ENCODE measurements at places on chromosomes 5 and 9.

GRCh38 chr5:42943931-42944631, 96.0 kb downstream of the ANXA2R start:
- no peak for DNase-seq

DNA sequence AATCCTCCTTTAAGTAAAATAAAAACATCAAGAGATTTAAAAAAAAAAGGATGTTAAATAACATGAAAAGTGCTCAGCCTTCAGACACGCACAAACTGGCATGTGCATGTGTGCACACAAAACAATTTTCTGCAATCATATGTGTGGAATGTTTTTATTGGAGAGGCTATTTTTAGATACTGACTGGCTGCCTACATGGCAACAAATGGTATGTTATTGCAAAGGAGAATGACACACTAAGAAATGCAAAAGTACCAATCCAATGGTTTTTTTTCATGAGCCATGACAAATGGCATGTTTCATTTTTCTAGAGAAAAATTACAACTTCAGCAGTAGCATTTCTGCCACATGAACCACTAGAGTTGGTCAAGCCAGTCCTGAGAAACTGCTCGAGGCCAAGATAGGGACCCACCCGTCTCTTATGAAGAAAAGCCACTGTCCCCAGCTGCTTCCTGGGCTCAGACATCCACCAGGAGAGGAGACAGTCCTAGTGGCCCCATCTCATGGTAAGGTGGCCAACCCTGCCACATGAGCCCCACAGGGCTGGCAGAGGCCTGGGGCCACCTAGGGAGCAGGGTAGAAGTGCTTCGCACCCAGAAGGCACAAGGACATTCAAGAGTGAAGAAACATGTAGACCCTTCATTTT, 116.4 kb downstream of the MYO10 start:
- DNase-seq: no peak

DNA sequence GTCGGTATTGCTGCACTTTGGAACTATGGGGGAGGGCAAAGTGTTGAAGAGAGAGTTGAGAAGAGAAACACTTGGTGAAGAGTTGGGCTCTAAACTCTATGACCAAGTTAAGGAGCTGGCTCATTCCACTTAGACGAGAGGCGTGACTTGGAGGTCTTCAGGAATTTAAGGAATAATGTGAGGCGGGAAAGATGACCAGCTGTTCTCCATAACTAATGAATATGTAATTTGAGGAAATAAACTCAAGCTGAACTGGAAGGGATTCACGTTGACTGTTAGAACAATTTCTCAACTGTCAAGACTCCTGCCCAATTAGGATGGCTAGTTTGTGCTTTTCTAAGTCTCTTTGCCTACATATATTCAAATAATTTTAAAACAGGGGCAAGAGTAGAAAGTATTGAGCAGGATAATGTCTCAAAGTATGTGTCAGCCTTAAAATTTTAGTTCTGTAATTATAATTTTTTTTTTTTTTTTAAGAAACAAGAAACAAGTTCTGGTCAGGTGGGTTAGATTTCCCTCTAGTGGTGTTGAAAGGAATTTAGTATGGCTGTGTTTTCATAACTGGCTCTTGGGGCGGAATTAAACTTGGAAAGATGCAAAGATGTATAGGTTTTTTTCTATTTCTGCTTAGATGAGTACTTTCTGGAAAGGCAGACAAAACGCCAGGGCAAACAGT, 33.4 kb downstream of the TMEM252 start:
- no peak for DNase-seq

DNA sequence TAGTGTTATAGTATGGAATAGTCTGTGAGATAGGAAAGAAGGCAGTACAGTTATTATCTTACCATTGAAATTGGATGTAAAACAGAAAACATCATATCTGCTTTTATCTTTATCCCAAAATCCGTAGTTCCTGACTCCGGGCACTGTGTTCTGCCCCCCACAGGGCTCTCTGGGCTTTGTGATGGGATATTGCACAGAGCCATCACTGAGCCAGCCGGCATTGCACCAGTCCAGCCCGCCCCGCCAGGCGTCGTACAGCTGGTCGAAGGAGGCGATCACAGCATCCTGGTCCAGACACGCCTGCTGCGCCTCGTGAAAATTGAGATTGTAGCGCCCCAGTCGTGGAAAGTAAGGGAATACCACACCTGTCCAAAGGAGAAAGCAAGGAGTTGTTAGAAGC, 76.4 kb downstream of the HAPLN1 start:
- no peak for DNase-seq

GRCh38 chr9:78130004-78130403, 98.4 kb upstream of the GNAQ start:
- no peak for DNase-seq

GRCh38 chr5:121027636-121028035, 563.5 kb downstream of the PRR16 start:
- DNase-seq: no peak

DNA sequence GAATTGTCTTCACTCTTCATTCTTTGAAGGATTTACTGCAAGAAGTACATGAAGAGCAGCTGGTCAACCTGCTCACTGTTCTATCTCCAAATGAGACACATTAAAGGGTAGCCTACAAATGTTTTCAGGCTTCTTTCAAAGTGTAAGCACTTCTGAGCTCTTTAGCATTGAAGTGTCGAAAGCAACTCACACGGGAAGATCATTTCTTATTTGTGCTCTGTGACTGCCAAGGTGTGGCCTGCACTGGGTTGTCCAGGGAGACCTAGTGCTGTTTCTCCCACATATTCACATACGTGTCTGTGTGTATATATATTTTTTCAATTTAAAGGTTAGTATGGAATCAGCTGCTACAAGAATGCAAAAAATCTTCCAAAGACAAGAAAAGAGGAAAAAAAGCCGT, 37.6 kb downstream of the FXN start:
- no peak for DNase-seq

GRCh38 chr9:121289026-121289771, 21.2 kb downstream of the GSN start:
- no peak for DNase-seq

- peak; percentile 43 for DNase-seq
Observed at GRCh38 chr9:136512651-136513071, 29.8 kb upstream of the SEC16A start.

- DNase-seq: no peak
Observed at GRCh38 chr9:105114318-105114717, 130.1 kb upstream of the SLC44A1 start.

DNA sequence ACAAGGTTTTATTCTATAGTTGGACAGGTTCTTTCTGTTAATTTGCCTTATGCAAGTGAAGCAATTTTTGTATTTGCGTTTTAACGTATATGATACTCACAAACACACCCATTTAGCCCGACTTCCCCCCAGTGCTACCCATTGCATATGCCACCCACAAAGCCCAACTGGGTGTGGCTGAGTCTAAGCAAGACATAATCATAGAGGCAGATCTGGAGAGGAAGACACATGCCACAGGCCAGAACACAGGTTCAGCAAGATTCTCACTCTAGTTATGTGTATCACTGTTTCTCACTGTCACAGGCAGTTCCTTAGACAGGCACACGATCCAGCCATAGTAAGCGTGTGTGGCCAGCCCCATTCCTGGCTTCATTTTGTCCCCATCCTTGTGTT, 29.0 kb upstream of the PUM3 start:
- DNase-seq: peak; percentile 4

GRCh38 chr9:13369431-13369830, 89.9 kb upstream of the MPDZ start:
- no peak for DNase-seq

DNA sequence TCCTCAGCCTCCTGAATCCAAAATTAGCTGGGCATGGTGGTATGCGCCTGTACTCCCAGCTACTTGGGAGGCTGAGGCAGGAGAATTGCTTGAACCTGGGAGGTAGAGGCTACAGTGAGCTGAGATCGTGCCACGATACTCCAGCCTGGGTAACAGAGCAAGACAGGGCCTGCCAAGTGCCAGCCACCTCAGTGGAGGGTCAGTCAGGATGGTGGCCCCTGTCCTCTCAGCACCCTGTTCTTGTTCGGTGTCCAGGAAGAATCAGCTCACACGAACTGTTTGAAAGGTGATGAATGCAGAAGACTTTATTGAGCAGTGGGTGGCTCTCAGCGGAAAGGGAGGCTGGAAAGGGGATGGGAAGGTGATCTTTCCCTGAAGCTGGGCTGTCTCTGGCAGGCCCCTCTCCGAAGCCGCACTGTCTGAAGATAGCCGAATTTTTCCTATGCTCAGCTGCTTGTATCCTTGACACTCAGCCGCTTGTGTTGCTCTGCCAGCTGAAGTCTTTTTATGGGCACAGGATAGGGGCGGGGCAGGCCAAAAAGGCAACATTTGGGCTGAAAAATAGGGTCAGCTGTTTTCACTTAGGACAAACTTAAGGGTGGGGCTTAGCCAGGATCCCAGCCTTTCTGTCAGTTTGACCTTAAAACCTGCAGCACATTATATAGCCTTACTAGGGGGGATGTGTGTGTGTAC, 50.9 kb downstream of the UBE2R2 start:
- DNase-seq: no peak

GRCh38 chr5:123610209-123610608, 98.2 kb downstream of the CSNK1G3 start:
- DNase-seq: no peak

GRCh38 chr5:42991404-42992087, 48.6 kb downstream of the ANXA2R start:
- peak; percentile 12 for DNase-seq

GRCh38 chr9:109471475-109472393, 26.4 kb downstream of the PTPN3 start:
- DNase-seq: no peak

DNA sequence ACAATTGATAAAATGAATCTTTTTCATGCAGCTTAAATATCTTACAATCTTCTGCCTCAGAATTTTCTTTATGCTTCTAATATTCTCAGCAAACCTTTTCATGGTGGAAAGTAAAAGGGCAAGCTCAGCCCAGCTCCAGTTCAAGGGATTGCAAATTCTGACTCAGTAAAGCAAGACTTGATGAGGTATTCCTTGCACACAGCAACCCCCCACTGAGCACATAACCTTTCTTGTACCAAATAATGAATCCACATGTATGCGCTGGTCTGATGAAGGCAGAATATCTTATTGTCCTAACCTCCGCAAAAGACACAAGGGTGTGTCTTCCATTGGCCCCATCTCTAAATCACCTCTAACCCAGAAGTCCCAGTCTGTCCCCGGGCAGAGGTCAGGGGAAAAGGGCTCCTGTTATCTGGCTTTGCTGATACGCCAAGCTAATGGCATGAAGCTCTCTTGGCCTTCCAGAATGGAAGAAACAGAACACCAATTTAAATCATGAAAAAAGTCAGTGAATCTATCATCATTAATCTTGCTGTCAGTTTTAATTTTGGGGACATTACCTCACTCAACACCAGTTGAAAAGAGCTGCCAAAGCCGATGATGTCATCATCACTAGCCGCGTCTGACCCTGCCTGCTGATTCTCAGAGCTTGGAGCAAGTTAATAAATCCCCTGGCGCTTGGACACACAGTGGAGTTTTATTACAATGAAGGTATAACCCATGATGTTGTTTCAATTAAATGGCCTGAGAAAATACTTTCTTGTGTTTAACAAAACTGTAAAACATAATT, 592.5 kb upstream of the CLINT1 start:
- DNase-seq: no peak

- no peak for DNase-seq
Observed at GRCh38 chr5:35313291-35313690, 83.0 kb upstream of the PRLR start.

GRCh38 chr9:71608825-71609447, 159.4 kb downstream of the CEMIP2 start:
- no peak for DNase-seq
